GM23338 (cell line): ENCODE measurements at places on chromosomes 5 and 9. TPM values are rescaled to one million over a fixed set of nuclear protein-coding genes. Genes with fewer than 3 reads are reported as not detected.

FRMD3 gene
- total RNA-seq, result 1.2 and 2.6 TPM in 2 replicates

C9orf43 gene
- 0.08 and 1.1 TPM in 2 replicates for total RNA-seq

LCN9 gene
- total RNA-seq, result not detected in 2 replicates

SPATA31C1 gene
- 0.08 TPM in 1 of 2 replicates, not detected in the other for total RNA-seq

GRCh38 chr9:12776513-12777055 is 1.8 kb downstream of the LURAP1L start:
- DNase-seq, result no peak

DNA sequence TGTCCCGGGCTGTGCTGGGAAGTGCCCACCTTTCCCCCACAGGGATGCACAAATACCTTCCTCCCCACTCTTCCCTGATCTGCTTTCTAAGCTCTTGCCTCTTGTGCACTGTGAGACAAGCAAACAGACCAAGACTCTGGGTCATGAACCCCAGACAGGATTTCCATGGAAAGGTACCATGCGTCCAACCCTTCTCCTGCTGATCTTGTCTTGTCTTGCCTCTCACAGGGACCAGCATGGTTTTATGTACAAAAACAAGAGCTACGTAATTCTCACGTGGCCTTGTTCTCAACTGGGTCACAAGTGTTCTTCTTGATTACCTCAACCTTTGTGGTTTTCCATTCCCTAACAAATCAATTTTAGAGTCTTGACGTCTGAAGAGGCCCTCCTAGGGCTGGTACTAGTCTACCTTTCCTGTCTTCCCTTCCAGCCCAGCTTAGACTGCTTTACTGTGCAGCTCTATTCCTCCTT is 176.5 kb upstream of the MAP3K1 start:
- DNase-seq, result no peak

DNA sequence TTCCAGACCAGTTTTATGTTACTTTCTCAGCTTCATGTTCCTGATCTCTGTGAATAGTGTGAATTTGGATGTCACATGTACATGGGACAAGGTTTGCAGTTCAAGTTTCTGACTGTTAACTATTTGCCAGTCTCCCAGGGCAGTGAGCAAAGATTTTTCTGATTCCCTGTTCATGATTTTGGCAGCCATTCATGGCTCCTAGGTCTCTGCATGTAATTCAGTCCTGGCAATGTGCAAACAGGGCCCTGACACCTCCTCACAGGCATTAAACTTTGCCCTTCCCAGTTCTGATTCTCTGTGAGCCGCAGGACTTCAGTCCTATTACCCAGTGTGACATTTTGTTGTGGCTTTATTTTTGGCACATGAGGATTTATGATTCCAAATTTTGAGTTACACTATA is 349.7 kb downstream of the ARRDC3 start:
- no peak for DNase-seq

DNA sequence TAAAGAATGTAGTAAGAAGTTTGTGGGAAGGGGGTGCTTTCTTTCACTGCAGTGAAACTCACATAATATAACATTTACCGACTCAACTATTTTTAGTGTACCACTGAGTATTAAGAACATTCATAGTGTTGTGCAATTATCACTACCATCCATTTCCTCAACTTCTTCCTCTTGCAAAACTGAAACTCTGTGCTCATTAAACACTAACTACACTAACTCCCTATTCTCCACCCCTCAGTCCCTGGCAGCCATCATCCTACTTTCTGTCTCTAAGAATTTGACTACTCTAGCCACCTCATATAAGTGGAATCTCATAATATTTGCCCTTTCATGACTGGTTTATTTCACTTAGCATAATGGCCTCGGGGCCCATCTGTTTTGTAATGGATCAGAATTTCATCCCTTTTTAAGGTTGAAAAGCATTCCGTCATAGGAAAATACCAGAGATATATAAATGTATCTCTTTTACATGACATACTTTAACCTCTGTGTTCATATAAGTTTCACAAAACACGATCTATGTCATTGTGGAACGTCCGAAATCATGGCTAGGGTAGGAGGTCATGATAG is 56.3 kb upstream of the DIRAS2 start:
- no peak for DNase-seq

DNA sequence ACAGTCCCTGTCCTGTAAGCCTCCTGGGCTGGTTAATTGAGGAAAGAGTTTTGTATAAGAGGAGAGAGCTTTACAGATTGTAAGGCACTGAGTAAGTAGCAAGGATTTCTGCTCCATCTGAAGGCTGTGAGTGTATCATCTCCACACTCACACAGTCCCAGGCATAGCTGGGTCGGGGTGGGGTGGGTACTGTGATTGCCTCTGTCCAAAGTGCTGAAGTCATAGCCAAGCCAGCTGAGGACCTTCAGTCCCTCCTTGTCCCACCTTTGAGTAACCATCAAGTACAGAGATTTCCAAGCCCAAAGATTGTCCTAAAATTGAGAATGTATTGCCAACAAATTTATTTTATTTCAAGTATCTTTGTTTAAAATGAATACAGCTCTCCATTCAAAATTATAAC is 5.5 kb upstream of the DNAJB5 start:
- DNase-seq, result peak; percentile 74

DNA sequence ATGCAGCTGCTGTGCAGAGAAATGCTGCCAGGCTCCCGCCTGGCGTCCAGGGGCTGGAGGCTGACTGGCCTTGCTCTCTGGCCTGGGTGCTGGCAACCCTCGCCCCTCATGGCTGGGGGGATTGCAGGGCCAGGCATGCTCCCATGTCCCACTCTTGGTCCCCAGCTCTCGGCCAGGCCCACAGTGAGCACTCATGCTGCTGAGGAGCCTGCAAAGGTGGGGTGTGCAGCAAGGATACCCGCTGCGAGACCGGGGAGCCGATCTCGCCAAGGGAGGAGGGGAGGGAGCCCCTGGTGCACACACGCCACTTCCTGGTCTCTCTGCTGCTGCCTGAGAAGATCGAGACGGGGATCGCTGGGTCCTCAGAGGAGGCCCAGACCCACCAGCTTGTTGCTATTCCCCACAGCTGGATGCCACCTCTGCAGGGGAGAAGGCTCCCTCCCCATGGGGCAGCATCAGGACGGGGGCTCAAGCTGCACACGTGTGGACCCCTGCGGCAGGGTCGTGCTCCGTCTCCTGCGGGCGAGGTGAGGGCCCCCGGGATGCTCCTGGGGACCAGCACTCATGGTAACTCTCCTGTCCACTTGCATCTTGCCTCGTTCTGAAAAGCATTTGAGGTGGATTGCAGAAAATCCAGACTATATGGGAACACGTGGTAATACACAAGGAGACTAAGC is 14.3 kb upstream of the CACFD1 start:
- no peak for DNase-seq

GRCh38 chr5:40578501-40579451 is 100.9 kb upstream of the PTGER4 start:
- DNase-seq, result no peak

GRCh38 chr5:94508461-94509148 is 109.8 kb downstream of the KIAA0825 start:
- DNase-seq, result no peak

DNA sequence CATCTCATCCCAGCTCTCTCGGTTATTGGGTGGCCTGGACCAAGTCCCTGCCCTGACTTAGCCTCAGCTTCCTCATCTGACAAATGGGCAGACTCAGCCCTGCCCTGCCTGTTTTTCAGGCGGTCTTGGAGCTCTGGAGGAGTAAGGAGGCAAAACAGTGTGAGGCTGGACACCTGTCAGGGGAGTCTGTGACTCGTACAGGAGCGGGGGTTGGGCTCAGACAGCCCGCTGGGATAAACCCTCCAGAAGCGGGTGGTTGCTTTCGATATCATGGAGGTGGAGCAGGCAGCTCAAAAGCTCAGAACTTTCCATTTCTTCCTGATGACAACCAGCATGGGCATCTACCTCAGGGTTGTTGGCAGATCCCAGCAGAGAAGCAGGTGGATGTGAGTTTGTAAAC is 72.9 kb upstream of the GGTA1 start:
- no peak for DNase-seq

- no peak for DNase-seq
Measured at GRCh38 chr9:3023449-3023848, 179.6 kb upstream of the PUM3 start.

- no peak for DNase-seq
Measured at GRCh38 chr5:148003226-148003625, 60.6 kb upstream of the SPINK5 start.

DNA sequence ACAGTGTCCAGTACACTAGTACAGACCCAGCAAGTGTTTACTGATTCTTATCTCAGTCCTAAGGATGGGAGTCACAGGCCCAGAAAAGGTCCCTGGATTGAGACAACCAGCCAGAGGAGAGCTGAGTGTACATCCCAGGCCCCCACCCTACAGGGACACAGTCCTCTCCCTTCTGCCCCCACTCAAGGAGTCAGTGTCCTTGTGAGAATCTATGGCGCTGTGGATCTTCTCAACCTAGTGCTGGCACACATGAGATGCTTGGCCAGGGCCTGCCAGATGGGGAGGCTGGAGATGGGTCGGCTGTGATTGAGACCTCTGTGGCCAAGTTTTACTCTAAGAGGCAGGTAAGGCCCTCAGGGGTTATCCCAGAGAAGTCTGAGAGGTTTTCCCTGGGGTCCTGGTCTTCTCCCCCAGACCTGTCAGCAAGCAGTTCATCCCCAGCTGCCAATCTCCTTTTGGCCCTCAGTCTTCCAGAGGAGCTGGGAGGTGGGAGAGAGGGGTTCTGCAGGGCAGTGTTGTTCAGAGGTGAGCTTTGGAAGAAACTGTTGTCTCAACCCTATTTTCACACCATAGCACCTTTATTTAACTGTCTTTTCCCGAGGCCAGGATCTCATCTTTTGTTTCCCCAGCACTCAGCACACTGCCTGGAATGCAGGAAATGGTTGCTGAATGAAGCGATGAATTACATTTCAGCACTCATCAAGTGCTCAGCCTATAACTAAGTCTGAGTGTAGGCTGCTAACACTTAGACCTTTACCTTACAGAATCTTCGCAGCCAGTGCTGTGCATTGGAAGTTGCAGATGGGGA is 3.2 kb upstream of the NSD1 start:
- DNase-seq, result peak; percentile 60
